ENCODE measurements at places on chromosomes 13 and 19. TPM values are rescaled to one million over a fixed set of nuclear protein-coding genes. Genes with fewer than 3 reads are reported as not detected.

ITGBL1 gene
- 6.8 TPM for total RNA-seq

GRCh38 chr19:48633148-48634035, 3.8 kb downstream of the DBP start:
- DNase-seq, result peak; percentile 49

CNN2 gene
- 69.8 TPM for total RNA-seq

GRCh38 chr13:107023335-107023734, 455.4 kb upstream of the ARGLU1 start:
- DNase-seq, result no peak

DNA sequence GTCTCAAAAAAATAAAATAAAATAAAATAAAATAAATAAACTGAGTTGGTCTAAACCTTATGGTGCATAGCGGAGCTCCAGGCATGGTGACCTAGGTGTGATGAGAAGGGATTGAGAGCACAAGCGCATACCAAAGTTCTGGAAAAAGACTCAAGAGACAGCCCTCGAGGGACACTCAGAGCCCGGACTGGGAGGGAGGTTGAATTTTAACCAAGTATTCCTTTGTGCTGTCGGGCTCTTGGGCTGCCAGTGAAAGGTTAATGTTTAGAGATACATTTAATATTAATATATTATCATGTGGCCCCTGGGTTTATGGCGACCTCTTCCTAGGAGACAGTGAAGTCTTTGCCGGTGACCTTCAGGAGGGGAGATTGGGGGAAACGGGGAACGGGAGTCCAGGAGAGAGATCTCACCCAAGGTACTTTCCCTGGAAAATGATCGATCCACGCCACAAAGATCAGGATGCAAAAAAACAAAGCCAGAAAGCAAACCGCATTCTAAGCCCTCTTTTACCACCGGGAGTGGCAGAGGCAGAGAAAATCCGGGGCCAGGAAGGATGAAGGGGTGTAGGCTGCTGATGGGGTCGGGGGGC, 1.6 kb downstream of the FUT6 start:
- no peak for DNase-seq

DNA sequence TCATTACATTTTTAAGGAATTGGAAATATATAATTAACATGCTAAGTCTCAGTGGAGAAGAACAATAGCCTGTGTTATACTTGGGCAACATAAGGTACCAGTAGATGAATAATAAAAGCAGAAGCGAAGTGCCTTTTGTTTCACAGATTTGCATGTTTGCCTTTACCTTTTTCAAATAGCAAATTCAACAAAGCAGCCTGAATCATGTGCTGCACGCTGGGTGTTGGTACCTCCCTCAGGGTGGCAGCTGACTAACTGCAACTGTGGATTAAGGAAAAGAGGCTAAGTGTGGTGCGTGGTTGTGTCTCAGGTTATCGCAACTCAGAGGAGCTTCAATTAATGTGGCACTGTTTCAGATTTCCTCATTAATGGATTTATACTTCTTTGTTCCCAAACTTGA, 189.0 kb downstream of the LMO7 start:
- DNase-seq, result no peak

DNA sequence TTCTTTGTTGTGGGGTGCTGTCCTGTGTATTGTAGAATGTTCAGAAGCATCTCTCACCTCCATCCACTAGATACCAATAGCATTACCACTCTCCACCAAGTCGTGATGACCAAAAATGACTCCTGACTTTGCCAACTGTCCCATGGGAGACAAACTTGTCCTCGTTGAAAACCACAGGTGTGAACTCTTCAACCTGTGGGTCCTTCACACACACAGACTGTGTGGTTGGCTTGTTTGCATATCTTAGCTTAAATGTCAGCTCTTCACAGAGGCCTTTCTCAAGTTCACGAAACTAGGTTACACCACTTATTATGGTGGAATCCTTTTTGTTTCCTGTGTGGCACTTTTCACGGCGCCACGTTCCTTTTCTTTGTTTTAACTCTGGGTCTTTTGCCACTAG, 6.8 kb downstream of the GPC5 start:
- no peak for DNase-seq

DNA sequence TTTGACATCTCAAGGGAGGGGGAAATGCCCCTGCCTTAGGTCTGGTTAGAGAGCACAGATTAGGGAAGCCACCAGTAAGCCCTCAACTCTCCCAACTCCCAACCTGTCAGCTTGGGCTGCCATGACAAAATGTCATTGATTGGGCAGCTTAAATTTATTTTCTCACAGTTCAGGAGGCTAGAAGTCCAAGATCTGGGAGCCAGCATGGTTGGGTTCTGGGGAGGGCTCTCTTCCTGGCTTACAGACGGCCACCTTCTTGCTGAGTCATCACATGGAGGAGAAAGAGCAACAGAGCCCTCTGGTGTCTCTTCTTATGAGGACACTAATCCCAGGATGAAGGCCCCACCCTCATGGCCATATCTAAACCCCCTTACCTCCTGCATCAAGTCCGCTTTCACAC, 24.2 kb downstream of the C19orf12 start:
- DNase-seq, result no peak

GRCh38 chr13:43229506-43229905, 206.1 kb downstream of the DNAJC15 start:
- DNase-seq, result no peak

- no peak for DNase-seq
These were observed 1.4 kb upstream of the LRG1 start for GRCh38 chr19:4541114-4541805.

- no peak for DNase-seq
These were observed 83.8 kb downstream of the RNASEH2B start for GRCh38 chr13:50993371-50993770.

DNA sequence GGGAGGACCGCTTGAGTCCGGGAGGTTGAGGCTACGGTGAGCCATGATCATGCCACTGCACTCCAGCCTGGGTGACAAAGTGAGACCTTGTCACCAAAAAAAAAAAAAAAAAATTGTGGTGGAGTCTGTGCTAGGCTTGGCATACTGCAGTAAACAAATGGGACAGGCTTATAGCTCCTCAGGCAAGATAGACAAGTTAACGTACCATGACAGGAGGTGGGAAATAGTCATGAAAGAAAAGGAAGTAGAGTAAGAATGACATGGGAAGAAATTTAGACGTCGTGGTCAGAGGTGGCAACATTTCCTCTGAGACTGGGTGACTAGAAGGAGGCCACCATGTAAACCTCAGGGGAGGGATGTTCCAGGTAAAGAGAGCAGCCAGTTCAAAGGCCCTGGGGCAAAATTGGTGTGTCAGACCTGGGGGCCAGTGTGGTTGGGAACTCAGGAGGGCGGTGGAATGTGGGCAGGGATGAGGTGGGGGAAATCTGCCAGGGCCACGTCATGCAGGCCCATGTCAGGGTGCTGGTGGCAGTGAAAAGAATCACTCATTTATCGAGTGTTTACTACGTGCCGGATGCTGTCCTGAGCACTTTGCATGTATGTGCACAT, 5.6 kb downstream of the SNRPA start:
- DNase-seq, result no peak

- DNase-seq, result no peak
These were observed 16.3 kb downstream of the ZNF823 start for GRCh38 chr19:11722414-11722813.

POU2F2 gene
- total RNA-seq, result 0.91 TPM

Measured in Right ventricle myocardium superior (tissue), 1 donor.